ENCODE measurements at places on chromosomes 7 and 10.
A peak's percentile ranks its signal among the peaks of the same experiment; 100 is the strongest.

DNA sequence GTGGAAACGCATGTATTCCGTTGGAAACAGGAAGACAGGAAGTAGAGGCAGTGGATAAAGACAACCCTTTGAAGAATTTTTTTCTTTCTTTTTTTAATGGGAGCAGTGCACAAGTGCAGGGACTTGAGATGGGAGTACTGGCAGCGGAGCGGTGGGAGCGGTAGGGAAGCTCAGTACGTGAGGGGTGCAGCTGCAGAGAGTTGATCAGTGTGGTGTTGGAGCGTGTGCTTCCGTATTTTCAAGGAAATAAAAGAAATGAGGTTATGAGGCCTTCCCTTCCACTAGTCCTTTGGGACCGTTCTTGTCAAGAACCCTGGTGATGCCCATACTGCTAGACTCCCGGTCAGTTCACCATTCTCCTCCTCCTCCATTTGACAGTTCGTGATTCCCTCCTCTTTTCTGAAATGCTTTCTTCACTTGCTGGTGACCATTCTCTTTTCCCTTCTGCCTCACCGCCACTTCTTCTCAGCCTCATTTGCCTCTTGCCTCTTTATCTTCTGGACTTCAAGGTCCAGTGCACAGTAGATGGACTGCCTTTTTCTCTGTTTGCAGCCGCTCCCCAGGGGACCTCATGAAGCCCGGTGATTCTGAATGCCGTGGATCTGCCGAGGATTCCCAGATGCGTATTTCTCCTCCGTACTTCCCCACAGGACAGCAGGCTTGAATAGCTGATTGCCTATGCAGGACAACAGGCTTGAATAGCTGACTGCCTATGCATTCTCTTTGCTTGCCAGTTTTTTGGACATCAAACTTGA is 39.1 kb upstream of the TMEM236 start:
- peak; percentile 6 for DNase-seq

GRCh38 chr7:99786726-99787335 is 2.8 kb upstream of the CYP3A4 start:
- DNase-seq, result no peak

- no peak for DNase-seq
Measured at GRCh38 chr7:45293295-45293942, 135.8 kb downstream of the RAMP3 start.

GRCh38 chr7:148700661-148701064 is 2.0 kb downstream of the CUL1 start:
- DNase-seq, result no peak

DNA sequence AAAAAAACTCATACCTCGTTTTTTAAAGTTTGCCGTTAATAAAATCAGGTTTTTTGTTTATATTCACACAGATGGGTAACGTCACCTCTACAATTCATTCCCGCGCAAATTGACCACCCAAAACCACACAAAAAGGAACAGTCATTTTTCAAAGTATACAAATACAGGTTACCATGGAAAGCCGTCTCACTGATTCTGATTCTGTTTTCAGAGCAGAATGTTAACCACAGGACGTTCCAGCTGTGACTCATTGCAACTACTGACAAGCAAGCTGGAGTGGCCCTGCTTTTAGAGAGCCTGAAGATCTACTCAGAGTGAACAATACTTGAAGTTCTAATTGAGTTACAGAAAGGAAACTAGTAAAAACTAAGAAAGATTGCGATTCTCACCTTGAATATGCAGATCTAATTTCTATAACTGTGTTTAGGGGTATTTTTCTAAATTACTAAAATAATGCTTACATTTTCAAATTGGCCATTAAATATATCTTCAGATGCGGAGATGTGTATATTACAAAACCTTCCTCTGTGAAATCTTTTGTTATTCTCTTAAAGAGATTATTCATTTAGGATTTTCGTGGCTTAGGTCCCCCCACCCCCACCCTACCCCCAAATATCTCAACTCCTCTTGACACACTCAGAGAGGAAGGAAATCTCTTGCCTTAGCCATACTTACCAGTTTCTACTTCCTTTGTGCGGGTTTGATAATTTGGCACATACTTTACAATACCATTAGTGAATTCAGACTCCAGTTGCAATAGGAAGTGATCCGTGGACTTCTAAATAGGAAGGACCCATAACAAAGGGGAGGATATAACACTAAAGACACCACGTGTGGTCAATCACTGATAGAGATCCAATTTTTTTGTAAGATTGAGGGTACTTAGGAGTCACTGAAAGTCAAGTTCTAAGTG is 106.0 kb downstream of the CUBN start:
- DNase-seq, result peak; percentile 99

GRCh38 chr7:129376076-129376777 is 58.0 kb upstream of the STRIP2 start:
- peak; percentile 10 for DNase-seq
